ENCODE measurements at places on chromosomes 16 and 17. TPM values are rescaled to one million over a fixed set of nuclear protein-coding genes. Genes with fewer than 3 reads are reported as not detected.

DNA sequence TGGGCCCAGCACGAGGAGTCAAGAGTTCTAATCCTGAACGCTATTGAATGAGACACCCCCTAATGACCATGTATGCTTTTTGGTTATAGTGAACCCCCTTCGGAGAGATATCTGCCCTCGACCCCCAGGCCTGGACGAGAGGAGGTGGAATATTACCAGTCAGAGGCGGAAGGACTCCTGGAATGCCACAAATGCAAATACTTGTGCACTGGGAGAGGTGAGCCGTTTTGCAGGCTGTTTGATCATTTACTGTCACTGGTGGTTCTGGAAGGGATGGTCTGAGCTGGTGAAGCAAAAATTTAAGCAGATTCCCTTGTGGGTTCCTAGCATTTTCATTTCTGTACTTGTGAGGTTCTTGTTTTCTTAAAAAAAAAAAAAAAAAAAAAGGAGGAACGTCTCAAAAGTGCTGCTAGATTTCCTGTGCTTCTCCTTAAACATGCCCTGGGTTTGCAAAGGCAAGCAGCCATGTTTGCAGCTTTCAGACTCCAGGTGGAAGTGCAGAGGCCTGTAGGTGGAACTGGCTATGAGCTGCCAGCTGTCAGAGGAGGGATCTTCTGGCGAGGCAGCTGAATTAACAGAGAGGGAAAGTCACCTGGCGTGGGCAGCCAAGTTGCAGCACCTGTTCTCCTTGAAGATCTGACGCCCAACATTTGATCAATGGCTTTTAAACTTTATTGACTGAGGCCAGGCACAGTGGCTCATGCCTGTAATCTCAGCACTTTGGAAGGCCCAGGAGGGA lies 3.5 kb downstream of the MARVELD3 start:
- H3K27ac ChIP-seq: no peak overlapping the region
- H3K27me3 ChIP-seq: peaks cover 22% of the 10 kb centered on the region
- no peaks in the 10 kb centered on the region for H3K36me3 ChIP-seq
- no peak overlapping the region for H3K4me3 ChIP-seq
- peaks cover 14% of the 10 kb centered on the region for H3K4me1 ChIP-seq

The TIGD7 gene
- total RNA-seq: 4.3 TPM

GRCh38 chr16:86231321-86231995 lies 278.9 kb upstream of the FOXF1 start:
- H3K36me3 ChIP-seq: no peaks in the 10 kb centered on the region
- DNase-seq: peak; percentile 48
- H3K4me1 ChIP-seq: no peaks in the 10 kb centered on the region
- no peak overlapping the region for H3K4me3 ChIP-seq
- no peaks in the 10 kb centered on the region for H3K27me3 ChIP-seq
- no peak overlapping the region for H3K27ac ChIP-seq

The CENPV gene
- 18.6 TPM for total RNA-seq

The DYNLRB2 gene
- total RNA-seq: 1.9 TPM

- peak overlapping the region; percentile 91 for H3K27ac ChIP-seq
- H3K4me3 ChIP-seq: peak overlapping the region; percentile 22
- no peaks in the 10 kb centered on the region for H3K36me3 ChIP-seq
- no peaks in the 10 kb centered on the region for H3K4me1 ChIP-seq
- H3K27me3 ChIP-seq: no peaks in the 10 kb centered on the region
These were observed 13.3 kb upstream of the SPOP start for GRCh38 chr17:49691086-49691676.

- peaks cover 100% of the 10 kb centered on the region for H3K4me1 ChIP-seq
- H3K36me3 ChIP-seq: no peaks in the 10 kb centered on the region
- peak overlapping the region; percentile 98 for H3K27ac ChIP-seq
- H3K4me3 ChIP-seq: no peak overlapping the region
- H3K27me3 ChIP-seq: no peaks in the 10 kb centered on the region
These were observed 18.9 kb downstream of the RARA start for GRCh38 chr17:40327735-40328385.

The ACSM5 gene
- 3.1 TPM for total RNA-seq

The TBX21 gene
- not detected for total RNA-seq

GRCh38 chr17:77667478-77667877 lies 291.0 kb upstream of the TNRC6C start:
- H3K36me3 ChIP-seq: no peaks in the 10 kb centered on the region
- no peaks in the 10 kb centered on the region for H3K27me3 ChIP-seq
- no peak overlapping the region for H3K27ac ChIP-seq
- no peak for DNase-seq
- H3K4me3 ChIP-seq: no peak overlapping the region

DNA sequence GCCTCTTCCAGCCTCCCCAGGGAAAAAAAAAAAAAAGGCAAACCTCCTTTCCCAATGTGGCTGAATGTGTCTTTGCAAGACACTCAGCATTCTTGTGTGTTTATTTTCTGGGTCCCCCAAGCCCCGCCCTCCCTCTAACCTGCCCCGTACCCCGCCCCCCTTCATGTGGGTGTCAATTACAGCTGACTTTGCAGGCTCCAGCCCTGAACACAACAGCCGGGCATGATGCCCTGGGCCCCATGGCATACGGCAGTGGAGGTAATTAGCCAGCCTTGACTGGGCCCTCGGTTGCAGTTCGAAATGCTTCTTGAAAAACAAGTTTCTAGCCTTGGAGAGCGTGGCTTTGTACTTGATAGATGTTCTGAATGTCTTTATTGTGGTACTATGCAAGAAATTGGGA lies 354.7 kb upstream of the RBFOX1 start:
- no peaks in the 10 kb centered on the region for H3K27me3 ChIP-seq
- no peaks in the 10 kb centered on the region for H3K4me1 ChIP-seq
- no peak overlapping the region for H3K4me3 ChIP-seq

DNA sequence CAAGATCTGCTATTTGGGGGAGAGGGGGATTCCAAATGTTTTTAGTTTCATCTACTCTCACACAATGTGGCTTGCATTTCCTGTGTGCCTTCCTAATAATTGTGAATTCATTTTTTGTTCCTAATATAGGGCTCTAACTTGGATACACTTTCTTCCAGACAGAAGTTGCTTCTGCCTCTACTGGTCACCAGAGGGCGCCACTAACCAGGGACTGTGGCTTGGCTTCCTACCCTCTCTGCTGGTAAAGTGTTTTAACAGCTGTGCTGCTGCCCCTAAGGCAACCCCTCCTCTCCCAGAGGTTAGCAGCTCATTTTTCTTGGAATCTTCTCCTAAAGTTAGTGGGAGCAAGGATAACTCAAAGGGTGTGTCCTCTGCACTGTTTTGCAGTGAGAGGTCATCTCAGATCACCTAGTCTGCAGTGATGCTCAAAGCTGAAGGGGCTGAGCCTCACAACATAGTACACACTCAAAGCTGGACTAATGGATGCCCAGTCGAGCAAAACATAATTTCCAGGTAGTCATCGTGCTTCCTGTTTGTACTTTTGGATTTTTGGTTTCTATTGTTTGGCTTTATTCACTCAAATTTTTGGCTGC lies 5.0 kb upstream of the PRSS54 start:
- no peak overlapping the region for H3K27ac ChIP-seq
- no peaks in the 10 kb centered on the region for H3K27me3 ChIP-seq
- no peak for DNase-seq
- no peaks in the 10 kb centered on the region for H3K36me3 ChIP-seq
- H3K4me1 ChIP-seq: no peaks in the 10 kb centered on the region

GRCh38 chr17:27536781-27537180 lies 80.5 kb downstream of the KSR1 start:
- peak overlapping the region; percentile 66 for H3K27ac ChIP-seq
- H3K27me3 ChIP-seq: no peaks in the 10 kb centered on the region
- no peak for DNase-seq
- no peak overlapping the region for H3K4me3 ChIP-seq
- no peaks in the 10 kb centered on the region for H3K4me1 ChIP-seq

DNA sequence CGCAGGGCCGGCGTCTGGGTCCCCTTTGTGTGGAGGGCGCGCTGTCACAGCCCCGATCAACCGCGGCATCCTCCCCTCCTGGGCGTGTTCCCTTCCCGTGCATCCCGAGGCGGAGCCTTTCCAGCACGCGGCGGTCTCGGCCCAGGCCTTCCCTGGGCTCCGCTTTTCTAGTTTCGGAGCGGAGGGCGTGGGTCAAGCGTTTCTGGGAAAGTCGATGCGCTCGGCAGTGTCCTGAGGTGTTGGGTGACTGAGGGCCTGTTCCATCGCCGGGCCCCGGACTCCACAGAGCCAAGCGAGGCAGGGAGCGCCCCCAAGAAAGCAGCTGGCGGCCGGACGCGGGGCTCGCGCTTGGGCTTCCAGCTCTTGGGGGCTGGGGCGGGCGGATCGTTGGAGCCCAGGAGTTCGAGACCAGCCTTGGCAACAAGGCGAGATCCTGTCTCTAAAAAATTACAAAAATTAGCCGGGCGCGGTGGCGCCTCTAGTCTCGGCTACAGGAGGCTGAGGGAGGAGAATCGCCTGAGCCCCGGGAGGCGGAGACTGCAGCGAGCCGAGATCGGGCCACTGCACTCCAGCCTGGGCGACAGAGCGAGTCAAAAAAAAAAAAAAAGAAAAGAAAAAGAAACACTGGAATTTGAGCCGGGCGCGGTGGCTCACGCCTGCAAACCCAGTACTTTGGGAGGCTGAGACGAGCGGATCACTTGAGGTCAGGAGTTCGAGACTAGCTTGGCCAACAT lies 806 bp downstream of the IFT140 start:
- DNase-seq: no peak
- no peaks in the 10 kb centered on the region for H3K27me3 ChIP-seq
- H3K4me1 ChIP-seq: peaks cover 46% of the 10 kb centered on the region

GRCh38 chr17:71302721-71303549 lies 817.9 kb upstream of the SOX9 start:
- H3K4me1 ChIP-seq: no peaks in the 10 kb centered on the region
- H3K4me3 ChIP-seq: no peak overlapping the region
- no peaks in the 10 kb centered on the region for H3K27me3 ChIP-seq
- no peaks in the 10 kb centered on the region for H3K36me3 ChIP-seq
- no peak for DNase-seq

DNA sequence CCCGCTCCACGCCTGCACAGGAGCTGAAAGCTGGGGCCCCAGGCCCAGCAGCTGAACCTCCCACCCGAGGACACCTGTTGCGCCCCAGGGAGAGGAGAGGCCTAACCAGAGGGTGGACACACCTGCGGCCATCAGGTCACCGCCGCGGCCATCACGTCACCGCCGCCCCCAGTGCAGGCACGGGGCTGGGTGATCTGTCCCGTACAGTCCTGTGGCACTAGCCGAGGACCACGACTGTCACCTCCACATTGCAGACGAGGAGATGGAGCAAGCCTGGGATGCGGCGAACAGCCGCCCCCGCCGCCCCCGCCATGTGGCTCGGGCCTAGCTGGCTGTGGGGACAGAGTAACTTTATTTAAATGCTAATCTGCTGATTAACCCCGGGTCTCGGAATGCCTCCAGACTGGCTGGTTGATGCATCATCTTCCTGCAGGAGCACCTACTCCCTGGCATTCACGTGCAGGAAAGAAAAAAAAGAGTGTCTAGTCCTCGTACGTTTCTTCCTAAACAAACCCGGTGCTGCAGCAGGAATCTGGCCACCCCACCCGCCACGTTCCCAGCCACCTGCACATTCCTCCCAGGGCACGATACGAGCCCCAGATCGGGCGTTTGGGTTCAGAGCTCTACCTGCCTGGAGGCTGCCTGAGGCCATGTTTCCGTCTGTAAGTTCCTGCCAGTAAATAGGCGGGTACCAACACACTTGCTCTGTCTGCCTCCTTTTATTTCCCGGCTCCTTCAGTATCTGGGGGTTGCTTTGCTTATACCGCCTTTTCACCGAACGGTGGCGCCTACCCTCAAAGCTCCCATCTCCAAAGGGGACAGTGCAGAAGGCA lies 29.9 kb downstream of the PIEZO1 start:
- no peaks in the 10 kb centered on the region for H3K27me3 ChIP-seq
- no peaks in the 10 kb centered on the region for H3K36me3 ChIP-seq
- DNase-seq: no peak
- H3K4me1 ChIP-seq: no peaks in the 10 kb centered on the region
- H3K4me3 ChIP-seq: no peak overlapping the region
- peak overlapping the region; percentile 96 for H3K27ac ChIP-seq

GRCh38 chr17:77282524-77283515 lies 142.1 kb downstream of the SEC14L1 start:
- DNase-seq: peak; percentile 63
- no peak overlapping the region for H3K4me3 ChIP-seq
- no peaks in the 10 kb centered on the region for H3K27me3 ChIP-seq
- peak overlapping the region; percentile 18 for H3K27ac ChIP-seq

The TRPV3 gene
- 0.16 TPM for total RNA-seq

DNA sequence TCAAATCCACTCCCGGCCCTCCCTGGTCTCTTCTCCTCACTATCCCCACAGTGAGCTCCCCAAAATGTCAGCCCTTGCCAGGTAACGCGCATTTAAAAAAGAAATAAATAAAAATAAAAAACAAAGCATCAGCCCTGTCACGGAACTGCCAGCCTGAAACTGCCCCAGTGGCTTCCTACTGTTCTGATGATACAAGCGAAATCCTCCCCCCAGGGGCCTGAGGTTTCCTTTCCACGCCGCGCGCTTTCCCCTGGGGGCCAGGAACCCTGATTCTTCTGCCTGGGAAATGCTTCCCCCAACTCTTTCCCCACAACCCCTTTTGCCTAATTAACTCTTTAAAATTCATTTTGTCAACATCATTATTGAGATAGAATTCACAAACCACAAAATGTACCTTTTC lies 12.2 kb upstream of the RPH3AL start:
- H3K27ac ChIP-seq: no peak overlapping the region
- H3K4me1 ChIP-seq: no peaks in the 10 kb centered on the region
- DNase-seq: peak; percentile 55

GRCh38 chr17:42347198-42347597 lies 41.0 kb downstream of the STAT3 start:
- no peak overlapping the region for H3K4me3 ChIP-seq
- DNase-seq: peak; percentile 84
- H3K27ac ChIP-seq: peak overlapping the region; percentile 71
- H3K4me1 ChIP-seq: peaks cover 38% of the 10 kb centered on the region

The TVP23A gene
- 0.71 TPM for total RNA-seq

DNA sequence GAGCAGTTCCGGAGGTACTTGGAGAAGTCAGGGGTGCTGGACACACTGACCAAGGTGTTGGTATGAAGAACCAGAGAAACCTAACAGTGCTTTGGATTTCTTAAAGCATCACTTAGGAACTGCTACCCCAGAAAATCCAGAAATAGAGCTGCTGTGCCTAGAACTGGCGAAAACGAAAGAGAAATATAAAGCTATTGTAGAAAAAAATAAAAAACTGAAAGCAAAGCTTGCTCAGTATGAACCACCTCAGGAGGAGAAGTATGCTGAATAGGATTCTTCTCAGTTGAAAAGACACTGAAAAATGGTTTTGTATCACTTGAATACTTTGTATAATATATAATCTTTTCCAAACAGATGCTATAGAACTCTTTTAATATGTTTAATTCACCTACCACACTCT lies 106.3 kb upstream of the PMFBP1 start:
- H3K27ac ChIP-seq: no peak overlapping the region
- no peaks in the 10 kb centered on the region for H3K4me1 ChIP-seq
- no peaks in the 10 kb centered on the region for H3K27me3 ChIP-seq
- H3K4me3 ChIP-seq: no peak overlapping the region

The FLCN gene
- total RNA-seq: 108 TPM

The CMTM2 gene
- not detected for total RNA-seq

- no peaks in the 10 kb centered on the region for H3K27me3 ChIP-seq
- no peak for DNase-seq
- no peaks in the 10 kb centered on the region for H3K4me1 ChIP-seq
These were observed 25.3 kb downstream of the SF3B3 start for GRCh38 chr16:70548936-70549335.

- no peaks in the 10 kb centered on the region for H3K36me3 ChIP-seq
- no peak for DNase-seq
- H3K4me1 ChIP-seq: no peaks in the 10 kb centered on the region
- no peaks in the 10 kb centered on the region for H3K27me3 ChIP-seq
- H3K4me3 ChIP-seq: no peak overlapping the region
These were observed 131.7 kb upstream of the SOX9 start for GRCh38 chr17:71989117-71989516.

The ACSF2 gene
- total RNA-seq: 28.5 TPM
